ENCODE measurements at places on chromosomes 6 and 20.

DNA sequence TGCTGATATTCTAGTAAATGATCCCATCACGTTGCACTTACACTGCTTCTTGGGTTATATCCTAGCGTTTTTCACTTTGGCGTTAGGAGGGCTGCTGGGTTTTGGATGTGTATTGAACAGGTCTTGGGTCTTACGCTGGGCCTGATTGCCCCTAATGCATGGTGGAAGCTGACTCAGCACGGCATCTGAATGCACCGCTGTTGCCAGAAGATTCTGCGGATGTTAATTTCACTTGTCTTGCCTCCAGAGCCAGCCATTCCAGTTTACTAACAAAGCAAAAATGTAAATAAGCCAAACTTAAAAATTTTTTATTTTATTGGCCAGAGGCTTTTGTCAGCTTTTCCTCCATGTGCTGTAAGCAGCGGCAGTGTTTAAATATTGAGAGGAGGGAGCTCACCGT, 233.5 kb downstream of the TMEM242 start:
- peak; percentile 45 for DNase-seq

GRCh38 chr6:41675176-41675775, 37.0 kb downstream of the MDFI start:
- DNase-seq, result peak; percentile 83

- DNase-seq, result no peak
These were observed 567.4 kb downstream of the C6orf118 start for GRCh38 chr6:164741938-164742451.

DNA sequence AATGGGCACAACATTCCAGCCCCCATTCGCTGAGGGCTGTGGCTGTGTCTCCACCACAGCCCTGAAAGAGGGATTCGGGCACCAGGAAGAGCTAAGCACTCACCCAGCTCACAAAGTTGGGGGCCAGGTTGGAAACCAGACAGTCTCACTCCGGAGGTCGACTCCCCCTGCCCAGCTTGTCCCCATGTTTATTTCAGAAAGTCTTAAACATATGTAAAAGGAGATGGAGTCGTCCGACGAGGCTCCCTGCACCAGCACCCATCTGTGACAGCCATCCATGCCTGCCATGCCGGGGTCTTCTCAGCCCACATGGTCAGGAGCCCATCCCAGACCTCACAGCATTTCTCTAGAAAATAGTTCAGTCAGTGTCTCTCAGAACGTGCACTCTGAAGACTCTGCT, 63.6 kb upstream of the STX16 start:
- no peak for DNase-seq

GRCh38 chr20:20393207-20394120, 25.6 kb downstream of the INSM1 start:
- DNase-seq, result no peak

GRCh38 chr20:25120457-25120856, 38.5 kb upstream of the VSX1 start:
- no peak for DNase-seq

DNA sequence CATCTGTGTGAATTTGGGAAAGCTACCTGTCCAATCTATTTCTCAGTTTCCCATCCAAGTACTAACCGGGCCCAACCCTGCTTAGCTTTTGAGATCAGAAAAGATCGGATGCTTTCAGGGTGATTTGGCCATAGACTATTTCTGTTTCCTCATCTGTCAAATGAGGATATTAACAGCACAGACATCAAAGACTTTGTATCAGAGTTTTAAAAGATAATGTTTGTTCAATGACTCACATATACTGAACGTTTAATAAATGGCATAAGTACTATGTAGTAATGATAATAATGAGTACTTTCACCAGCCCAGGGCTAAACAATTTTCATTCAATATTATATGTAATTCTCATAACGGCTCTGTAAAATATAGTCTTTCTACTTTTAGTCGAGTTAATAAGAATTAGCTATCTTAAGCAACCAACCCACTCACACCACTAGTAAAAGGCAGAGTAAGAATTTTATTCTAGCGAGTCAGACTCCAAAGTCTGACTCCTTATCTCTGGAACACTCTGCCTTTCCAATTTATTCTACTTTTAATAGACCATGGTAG, 216.5 kb downstream of the ARHGAP18 start:
- DNase-seq, result no peak

- no peak for DNase-seq
These were observed 384.5 kb upstream of the SULF2 start for GRCh38 chr20:48169650-48170225.

DNA sequence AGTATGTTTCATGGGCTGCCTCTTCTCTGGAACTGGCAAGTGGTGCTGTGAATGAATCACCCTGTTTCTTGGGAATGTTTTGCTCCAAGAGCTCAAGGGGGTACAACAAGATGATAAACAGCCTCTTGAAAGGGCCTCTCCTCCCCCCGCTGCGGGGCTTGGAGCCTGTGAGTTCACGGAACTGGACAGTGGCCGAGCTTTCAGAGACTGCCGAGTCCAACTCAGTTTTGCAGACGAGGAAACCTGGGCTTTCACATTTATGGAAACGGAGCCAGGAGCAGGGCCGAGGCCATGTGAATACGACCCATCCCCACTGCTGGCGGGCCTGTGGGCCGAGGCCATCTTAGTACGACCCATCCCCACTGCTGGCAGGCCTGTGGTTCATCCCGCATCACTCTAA, 18.2 kb upstream of the SRC start:
- DNase-seq, result no peak

GRCh38 chr6:35919827-35920751, 809 bp downstream of the SRPK1 start:
- peak; percentile 71 for DNase-seq

DNA sequence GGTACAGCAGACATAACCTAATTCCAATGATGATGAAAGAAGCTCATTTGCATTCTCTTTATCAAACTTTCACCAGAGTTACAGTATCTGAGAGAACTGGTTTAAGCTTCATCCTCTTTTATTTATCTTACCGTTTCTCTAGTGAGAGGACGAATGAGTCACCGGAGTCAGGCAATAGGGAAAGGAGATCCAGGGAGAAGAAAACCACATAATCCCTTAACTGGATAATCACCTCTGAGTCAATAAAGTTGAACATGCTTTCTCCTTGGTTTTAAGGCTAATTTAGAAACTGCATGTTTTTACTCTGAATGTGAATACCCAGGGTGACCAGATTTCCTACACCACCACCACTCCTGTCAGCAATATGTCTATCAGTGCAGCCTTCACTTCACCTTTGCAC, 313.7 kb upstream of the TBX18 start:
- DNase-seq, result peak; percentile 9
